ENCODE measurements at places on chromosomes 4 and X. TPM values are rescaled to one million over a fixed set of nuclear protein-coding genes. Genes with fewer than 3 reads are reported as not detected.

GRCh38 chr4:95499291-95499696 is 49.5 kb downstream of the UNC5C start:
- H3K27me3 ChIP-seq = 0 out of 2 replicates have a peak, but pooled peaks cover 3% of the 10 kb centered on the region
- no peak overlapping the region for H3K27ac ChIP-seq
- DNase-seq = no peak
- H3K36me3 ChIP-seq = no peaks in the 10 kb centered on the region
- no peak overlapping the region for H3K4me3 ChIP-seq

DNA sequence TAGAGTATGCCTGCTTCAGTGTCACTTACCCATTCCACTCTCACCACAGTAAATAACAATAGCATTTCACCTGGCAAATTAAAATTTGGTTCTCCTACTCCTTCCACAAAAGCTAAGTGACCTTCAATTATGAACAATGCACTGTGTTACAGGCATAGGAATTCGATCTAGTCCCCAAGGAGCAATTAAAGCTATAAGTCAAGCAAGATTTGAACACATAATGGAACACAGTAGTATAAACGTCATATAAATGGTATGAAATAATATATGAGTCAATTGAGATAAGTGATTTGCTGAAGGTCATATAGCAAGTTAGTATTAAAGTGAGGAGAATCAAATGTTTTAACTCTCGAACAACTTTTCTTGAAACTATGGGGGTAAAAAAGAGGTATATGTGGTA is 65.8 kb downstream of the ARAP2 start:
- no peak for DNase-seq
- H3K4me3 ChIP-seq = no peak overlapping the region
- H3K27ac ChIP-seq = no peak overlapping the region
- no peaks in the 10 kb centered on the region for H3K4me1 ChIP-seq
- H3K36me3 ChIP-seq = no peaks in the 10 kb centered on the region
- H3K27me3 ChIP-seq = no peaks in the 10 kb centered on the region

- H3K4me3 ChIP-seq = no peak overlapping the region
- no peak for DNase-seq
- no peaks in the 10 kb centered on the region for H3K27me3 ChIP-seq
- no peaks in the 10 kb centered on the region for H3K4me1 ChIP-seq
Observed at GRCh38 chrX:114051667-114052315, 532.1 kb upstream of the HTR2C start.

GRCh38 chr4:48379587-48380180 is 38.4 kb downstream of the SLAIN2 start:
- DNase-seq = no peak
- peaks cover 7% of the 10 kb centered on the region for H3K4me1 ChIP-seq
- 0 out of 2 replicates have a peak, but pooled peaks cover 2% of the 10 kb centered on the region for H3K36me3 ChIP-seq
- H3K27me3 ChIP-seq = no peaks in the 10 kb centered on the region
- no peak overlapping the region for H3K27ac ChIP-seq
- H3K4me3 ChIP-seq = no peak overlapping the region

DNA sequence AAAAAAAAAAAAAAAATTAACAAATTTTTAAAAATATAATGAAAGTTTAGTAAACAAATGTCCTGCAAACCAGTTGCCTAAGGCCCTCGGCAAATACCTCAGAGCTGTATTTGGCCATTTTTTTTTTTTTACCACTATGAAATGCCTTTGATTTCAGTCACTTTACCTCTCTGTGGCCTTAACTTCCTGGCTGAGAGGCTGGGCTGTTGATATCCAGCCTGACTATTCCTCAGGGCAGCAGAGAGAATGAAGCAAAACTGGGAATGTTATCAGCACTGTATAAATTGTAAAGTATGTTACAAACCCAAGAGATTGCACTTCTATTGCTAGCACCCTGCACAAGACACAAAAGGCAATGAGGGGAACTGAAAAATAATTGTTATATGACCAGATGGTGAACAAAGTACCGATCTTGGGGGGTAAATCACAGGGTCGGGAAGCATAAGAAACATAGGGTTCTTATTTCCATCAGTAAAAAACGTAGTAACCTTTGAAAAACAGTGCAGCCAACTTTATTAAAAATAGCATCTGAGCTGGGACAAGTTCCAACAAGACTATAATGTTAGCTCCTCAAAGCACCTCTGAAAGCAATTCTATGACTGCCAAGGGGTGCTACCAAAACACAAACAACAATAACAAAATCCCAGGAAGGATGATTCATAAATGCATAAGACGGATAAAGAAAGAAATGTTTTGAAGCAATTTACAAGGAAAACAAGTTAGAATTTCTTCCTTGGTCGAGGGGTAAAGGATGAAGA is 18.1 kb downstream of the USP46 start:
- H3K27me3 ChIP-seq = no peaks in the 10 kb centered on the region
- peaks cover 21% of the 10 kb centered on the region for H3K4me1 ChIP-seq
- peak overlapping the region; percentile 0 for H3K27ac ChIP-seq
- no peaks in the 10 kb centered on the region for H3K36me3 ChIP-seq
- DNase-seq = no peak
- no peak overlapping the region for H3K4me3 ChIP-seq

DNA sequence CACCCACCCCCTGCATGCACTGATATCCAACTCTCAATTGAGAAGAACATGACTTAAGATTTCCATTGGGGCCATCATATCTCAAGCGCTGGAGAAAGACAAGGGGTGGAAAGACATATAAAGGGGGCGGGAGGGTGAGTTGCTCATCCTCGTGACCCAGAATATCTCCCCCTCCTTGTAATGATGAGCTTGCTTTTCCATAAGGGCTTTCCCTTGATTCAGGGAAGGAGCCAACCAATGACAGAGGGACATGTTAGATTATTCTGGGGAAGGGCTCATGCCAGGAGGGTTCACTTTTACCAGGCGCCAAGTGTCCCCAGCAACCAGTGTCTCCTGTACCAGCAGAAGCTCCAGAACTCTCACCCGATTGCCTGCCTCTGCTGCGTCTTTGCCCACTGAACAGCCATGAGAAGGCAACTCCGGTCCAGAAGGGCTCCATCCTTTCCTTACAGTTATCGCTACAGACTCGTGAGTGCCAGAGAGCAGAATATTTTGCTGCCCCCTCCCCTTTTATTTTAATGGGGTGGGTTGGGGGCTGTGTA is at the start of gene ATP1B4:
Gene ATP1B4 (plus strand): TSS at position 326 of the 542 bp plus-strand sequence. CDS start 80 bp downstream, at position 406.
- no peak within 1 kb of the TSS for H3K27ac ChIP-seq
- H3K36me3 ChIP-seq = no peaks in the 10 kb centered on the region
- no peaks in the 10 kb centered on the region for H3K4me1 ChIP-seq
- H3K4me3 ChIP-seq = no peak within 1 kb of the TSS
- DNase-seq = no peak

GRCh38 chr4:1239141-1239949 is 9.6 kb downstream of the CTBP1 start:
- peaks cover 11% of the 10 kb centered on the region for H3K36me3 ChIP-seq
- no peaks in the 10 kb centered on the region for H3K4me1 ChIP-seq
- H3K27ac ChIP-seq = no peak overlapping the region
- H3K27me3 ChIP-seq = no peaks in the 10 kb centered on the region

FDCSP gene
- total RNA-seq = not detected

ANXA3 gene
- total RNA-seq = 125 TPM

ARMCX4 gene
- 5.8 TPM for total RNA-seq

SH3TC1 gene
- total RNA-seq = 4.3 TPM

SFRP2 gene
- total RNA-seq = not detected

FGD1 gene
- 3.4 TPM for total RNA-seq

DCX gene
- total RNA-seq = not detected

All from SJSA1 (cell line).